ENCODE measurements at places on chromosomes 7 and 10. TPM values are rescaled to one million over a fixed set of nuclear protein-coding genes. Genes with fewer than 3 reads are reported as not detected.

GRCh38 chr10:48788554-48788953, 103.9 kb downstream of the WDFY4 start:
- no peak for DNase-seq

DNA sequence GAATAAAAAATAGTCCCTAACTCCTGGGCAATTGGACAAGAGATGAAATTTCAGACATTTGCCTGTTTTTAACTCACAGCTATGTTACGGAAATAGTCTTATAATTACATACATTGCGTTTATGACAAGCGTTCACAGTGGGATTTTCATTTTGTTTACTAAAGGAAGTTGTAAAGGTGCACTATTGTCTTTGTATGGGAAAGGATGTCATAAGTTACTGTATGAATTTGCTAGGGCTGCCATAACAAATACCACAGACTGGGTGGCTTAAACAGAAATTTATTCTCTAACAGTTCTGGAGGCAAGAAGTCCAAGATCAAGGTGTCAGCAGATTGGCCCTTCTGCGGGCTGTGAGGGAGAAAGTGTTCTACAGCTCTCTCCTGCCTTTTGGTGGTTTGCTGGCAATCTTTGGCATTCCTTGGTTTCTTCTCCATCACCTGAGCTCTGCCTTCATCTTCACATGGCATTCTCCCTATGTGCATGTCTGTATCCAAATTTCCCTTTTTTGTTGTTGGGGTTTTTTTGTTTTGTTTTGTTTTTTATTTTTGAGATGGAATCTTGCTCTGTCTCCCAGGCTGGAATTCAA, 5.6 kb downstream of the NFE2L3 start:
- no peak for DNase-seq

The KLLN gene
- total RNA-seq: 0.25 TPM

DNA sequence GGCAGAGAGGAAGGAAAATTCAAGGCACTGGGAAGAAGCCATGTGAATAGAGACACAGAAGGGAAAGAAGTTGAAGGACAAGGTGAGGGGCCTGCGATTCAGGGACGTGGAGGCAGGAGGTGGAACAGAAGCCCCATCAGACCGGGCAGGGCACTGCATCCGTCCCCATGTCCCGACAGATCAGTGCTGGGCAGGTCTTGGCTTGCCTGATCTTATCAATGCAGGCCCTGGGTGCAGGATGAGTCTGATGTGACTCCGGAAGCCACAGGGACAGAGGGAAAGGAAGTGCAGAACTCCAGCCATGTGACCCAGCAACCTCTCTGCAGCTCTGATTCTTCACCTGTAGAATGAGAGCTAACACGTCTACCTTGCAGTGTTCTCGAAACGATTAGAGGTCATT, 136.2 kb upstream of the CTBP2 start:
- no peak for DNase-seq

DNA sequence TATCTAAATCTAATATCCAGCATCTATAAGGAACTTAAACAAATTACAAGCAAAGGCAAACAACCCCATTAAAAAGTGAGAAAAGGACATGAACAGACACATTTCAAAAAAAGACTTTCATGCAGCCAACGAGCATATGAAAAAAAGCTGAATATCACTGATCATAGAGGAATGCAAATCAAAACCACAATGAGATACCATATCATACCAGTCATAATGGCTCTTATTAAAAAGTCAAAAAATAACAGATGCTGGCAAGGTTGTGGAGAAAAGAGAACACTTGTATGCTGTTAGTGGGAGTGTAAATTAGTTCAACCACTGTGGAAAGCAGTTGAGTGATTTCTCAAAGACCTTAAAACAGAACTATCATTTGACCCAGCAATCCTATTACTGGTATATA, 334.4 kb upstream of the CACNA2D1 start:
- DNase-seq: no peak

DNA sequence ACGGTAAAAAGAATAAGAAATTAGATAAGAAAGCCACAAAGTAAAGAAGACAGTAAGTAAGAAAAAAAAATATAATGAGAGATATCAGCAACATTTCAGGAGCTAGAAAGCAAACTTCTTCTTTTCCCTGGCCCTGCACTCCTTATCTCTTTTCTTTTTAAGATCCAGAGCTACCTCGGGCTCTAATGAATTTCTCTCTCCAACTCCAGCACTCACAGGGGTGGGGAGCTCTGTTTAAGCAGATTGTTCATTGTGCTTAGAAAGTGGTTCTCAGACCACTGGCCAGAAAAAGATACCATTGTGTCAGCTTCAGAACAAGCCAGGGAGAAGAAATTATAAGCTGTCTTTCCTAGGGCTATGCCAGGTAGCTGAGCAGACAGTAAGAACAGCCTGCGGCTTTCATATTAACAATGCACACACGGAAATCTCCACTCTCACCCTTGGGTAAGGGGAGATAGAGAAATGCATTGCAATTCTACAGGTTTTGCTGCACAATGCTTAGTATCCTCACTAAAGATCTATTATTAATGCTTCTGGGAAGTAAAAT, 19.3 kb downstream of the OR2F1 start:
- no peak for DNase-seq

The ERVW-1 gene
- total RNA-seq: not detected

DNA sequence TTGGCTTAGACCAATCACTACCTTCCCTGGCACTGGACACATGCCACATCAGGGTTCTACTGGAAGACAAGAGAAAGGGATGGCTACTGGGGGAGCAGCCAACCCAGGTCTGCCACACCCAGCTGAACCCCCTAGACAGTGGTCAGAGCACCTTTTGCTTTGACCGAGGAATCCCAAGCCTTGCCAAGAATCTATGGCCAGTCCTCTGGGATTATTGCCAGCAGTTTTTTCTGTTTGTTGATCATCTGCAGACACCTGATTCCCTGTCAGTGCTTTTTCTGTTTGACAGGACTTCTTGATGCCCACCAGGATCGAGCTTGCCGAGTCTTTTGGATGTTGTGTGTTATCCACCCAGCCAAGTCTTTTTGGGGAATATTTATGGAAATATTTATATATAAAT, 476.2 kb upstream of the GALNT17 start:
- no peak for DNase-seq

Data from pulmonary artery endothelial cell (primary cell).